Cardiac muscle cell (in vitro differentiated cells and primary cell): ENCODE measurements at places on chromosomes 1 and 21. TPM values are rescaled to one million over a fixed set of nuclear protein-coding genes. Genes with fewer than 3 reads are reported as not detected.

Gene CLCA1
- not detected in 2 replicates for polyA plus RNA-seq

Gene UMODL1
- polyA plus RNA-seq = not detected in 2 replicates

Gene KIF21B
- 0.29 and 1.1 TPM in 2 replicates for polyA plus RNA-seq

Gene ARHGAP30
- 1.8 and 1.9 TPM in 2 replicates for polyA plus RNA-seq

Gene FAM151A
- polyA plus RNA-seq = 0.18 and 0.32 TPM in 2 replicates

Gene PLA2G2C
- polyA plus RNA-seq = not detected in 2 replicates

Gene HTR6
- not detected in 2 replicates for polyA plus RNA-seq

GRCh38 chr21:39388038-39388810 lies 39.3 kb upstream of the HMGN1 start:
- H3K27ac ChIP-seq = peak overlapping the region; percentile 73
- DNase-seq = peak; percentile 89
- H3K4me1 ChIP-seq = peaks cover 20% of the 10 kb centered on the region
- peak overlapping the region; percentile 31 for H3K4me3 ChIP-seq
- H3K36me3 ChIP-seq = peaks cover 9% of the 10 kb centered on the region
- no peaks in the 10 kb centered on the region for H3K27me3 ChIP-seq

GRCh38 chr1:178529364-178530036 lies 16.6 kb downstream of the TEX35 start:
- peaks cover 7% of the 10 kb centered on the region for H3K4me1 ChIP-seq
- no peaks in the 10 kb centered on the region for H3K27me3 ChIP-seq
- no peak for DNase-seq

DNA sequence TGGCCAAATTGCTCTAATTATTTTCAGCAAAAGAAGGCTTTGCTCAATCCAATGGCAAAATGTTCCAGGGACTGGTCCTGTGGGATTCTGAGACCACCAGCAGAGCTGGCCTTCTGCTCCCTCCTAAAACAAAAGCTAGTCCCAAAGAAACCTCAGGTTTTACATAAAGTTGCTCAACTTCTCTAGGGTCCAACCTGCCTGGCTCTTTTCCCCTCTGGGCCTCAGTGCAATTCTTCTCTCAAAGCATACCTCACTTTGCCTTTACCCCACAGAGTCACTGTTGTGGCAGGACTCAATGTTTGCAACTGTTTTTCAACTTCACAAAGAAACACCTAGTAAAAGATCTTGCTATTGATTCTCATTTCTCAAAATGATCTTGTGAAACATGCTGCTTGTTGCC lies 39.8 kb downstream of the TBX15 start:
- DNase-seq = no peak
- no peaks in the 10 kb centered on the region for H3K36me3 ChIP-seq
- H3K27ac ChIP-seq = no peak overlapping the region
- H3K4me3 ChIP-seq = no peak overlapping the region
- H3K4me1 ChIP-seq = no peaks in the 10 kb centered on the region

DNA sequence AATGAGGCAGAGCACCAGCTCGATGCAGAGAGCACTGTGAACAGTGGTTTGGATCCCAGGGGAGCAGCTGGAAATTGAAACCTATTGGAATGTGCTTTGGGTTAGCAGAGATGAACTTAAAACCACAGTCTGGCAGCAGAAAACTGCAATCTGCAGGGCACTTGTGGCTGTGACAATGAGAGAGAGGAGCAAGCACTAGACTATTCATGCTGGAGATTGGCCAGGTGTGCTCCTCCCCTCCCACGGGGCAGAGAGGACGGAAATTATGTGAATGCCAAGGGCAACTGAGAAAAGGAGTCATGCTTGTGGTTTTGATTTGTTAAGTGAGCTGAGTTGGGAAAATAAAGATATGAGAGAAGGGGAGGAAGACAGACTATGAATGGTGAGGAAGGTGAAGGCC lies 38.1 kb downstream of the HSD3B2 start:
- no peaks in the 10 kb centered on the region for H3K36me3 ChIP-seq
- no peaks in the 10 kb centered on the region for H3K4me1 ChIP-seq
- DNase-seq = no peak

DNA sequence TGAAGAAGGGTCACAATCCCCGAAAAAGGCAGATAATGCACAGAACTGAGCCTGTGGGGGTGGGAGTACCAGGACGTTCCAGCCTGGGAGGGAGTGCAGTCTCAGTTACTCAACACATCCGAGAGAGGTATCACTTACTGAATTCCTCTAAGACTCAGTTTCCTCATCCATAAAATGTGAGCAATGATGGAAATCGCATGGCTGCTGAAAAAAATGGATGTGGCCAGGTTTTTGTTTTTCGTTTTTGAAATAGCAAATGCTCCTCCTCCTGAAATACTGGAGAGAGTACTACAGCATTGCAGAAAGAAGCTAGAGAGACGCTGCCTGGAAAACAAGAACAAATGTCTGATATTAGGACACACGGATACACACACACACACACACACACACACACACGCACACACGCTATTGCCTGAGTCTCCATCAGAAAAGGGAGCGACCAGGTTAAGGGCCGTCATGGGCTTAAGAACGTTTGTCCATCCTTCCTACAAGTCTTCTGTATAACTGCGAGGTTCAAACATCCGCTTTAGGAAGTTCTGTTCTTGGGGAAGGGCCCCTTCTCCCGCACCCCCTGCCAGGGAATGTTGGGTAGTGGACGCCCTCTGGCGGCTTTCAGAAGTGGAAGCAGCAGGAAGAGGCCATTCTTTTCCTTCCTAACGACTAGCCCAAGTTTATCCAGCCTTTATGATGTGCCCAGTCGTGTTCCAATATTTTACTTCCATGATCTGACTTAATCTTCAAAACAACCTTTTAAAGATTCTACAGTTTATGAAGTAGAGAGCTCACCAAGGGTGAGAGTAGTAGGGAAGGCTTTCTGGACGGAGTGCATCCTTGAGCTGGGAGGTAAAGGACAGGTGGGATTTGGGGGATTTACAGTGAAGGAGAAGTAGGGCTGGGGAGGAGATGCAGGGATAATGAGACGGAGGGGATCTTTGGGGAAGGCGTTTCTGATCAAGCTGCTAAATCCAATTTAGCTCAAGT lies 699 bp upstream of the NES start:
- peaks cover 27% of the 10 kb centered on the region for H3K4me1 ChIP-seq
- H3K27ac ChIP-seq = peak overlapping the region; percentile 84
- peak overlapping the region; percentile 67 for H3K4me3 ChIP-seq
- peak; percentile 88 for DNase-seq
- H3K27me3 ChIP-seq = no peaks in the 10 kb centered on the region
- H3K36me3 ChIP-seq = peaks cover 6% of the 10 kb centered on the region

- no peaks in the 10 kb centered on the region for H3K27me3 ChIP-seq
- H3K27ac ChIP-seq = no peak overlapping the region
- H3K36me3 ChIP-seq = no peaks in the 10 kb centered on the region
- no peak overlapping the region for H3K4me3 ChIP-seq
- H3K4me1 ChIP-seq = no peaks in the 10 kb centered on the region
- DNase-seq = no peak
Observed at GRCh38 chr1:236638945-236639344, 34.6 kb upstream of the HEATR1 start.

DNA sequence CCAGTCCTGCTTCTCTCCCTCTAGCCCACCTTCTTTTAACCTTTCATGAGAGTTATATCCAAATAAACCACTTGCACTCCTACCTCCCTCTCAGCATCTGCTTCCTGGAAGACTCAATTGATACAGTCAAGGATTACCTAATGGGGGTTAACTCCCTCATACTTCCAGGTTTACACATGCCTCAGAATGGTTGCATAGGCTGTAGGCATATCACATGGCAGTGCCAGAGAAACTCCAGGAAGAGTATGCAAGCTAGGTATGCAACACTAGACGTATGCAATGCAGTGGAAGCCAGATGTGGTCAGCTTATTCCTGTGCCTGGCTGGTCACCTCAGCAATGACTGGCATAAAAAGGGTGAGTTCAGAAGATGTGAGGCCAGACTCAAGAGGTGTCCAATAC lies 32.7 kb upstream of the VANGL1 start:
- DNase-seq = no peak
- H3K4me1 ChIP-seq = no peaks in the 10 kb centered on the region
- no peaks in the 10 kb centered on the region for H3K36me3 ChIP-seq
- H3K27me3 ChIP-seq = no peaks in the 10 kb centered on the region

DNA sequence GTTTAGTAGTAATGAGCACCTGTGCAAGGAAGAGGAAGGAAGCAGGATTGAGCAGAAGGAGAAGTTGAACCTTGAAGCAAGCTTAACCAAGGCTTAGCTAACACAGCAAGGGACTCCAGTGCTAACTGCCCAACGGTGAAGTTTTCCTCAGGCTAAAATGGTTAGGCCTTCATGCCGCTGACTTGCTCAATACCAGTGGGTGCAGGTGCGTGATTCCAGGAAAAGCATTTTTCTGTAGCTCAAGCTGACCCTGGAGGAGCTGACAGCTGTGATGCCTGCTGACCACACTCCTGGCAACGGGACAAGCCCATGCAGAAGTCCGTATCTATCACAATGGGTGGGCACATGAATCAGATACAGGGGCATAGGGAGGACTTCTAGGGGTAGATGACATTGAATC lies 76.5 kb upstream of the FGGY start:
- H3K36me3 ChIP-seq = no peaks in the 10 kb centered on the region
- no peak overlapping the region for H3K4me3 ChIP-seq
- H3K27me3 ChIP-seq = no peaks in the 10 kb centered on the region
- DNase-seq = peak; percentile 23

DNA sequence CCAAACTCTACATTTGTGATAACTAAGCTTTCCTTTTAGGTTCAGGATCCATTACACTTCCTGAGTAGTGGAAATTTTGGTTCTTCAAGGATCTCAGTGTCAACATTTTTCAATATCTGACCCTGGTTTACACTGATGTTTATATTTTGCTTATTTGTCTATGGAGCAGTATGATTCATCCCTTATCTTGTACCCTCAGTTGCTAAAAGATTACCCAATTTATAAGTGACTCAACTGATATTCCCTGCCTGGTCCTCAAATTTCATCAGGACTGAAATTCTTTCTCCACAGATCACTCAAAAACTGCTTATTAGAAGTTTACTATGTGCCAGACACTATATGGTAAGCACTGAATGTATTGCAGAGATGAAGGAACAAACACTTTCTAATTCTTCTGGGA lies 139.1 kb upstream of the CHRM3 start:
- no peak for DNase-seq
- H3K4me3 ChIP-seq = no peak overlapping the region
- no peaks in the 10 kb centered on the region for H3K36me3 ChIP-seq
- no peaks in the 10 kb centered on the region for H3K27me3 ChIP-seq
- H3K4me1 ChIP-seq = no peaks in the 10 kb centered on the region

- no peaks in the 10 kb centered on the region for H3K36me3 ChIP-seq
- no peak overlapping the region for H3K4me3 ChIP-seq
- no peaks in the 10 kb centered on the region for H3K27me3 ChIP-seq
- no peak for DNase-seq
- H3K4me1 ChIP-seq = peaks cover 9% of the 10 kb centered on the region
Observed at GRCh38 chr1:41880950-41881885, 37.5 kb downstream of the HIVEP3 start.

- no peaks in the 10 kb centered on the region for H3K36me3 ChIP-seq
- H3K27me3 ChIP-seq = no peaks in the 10 kb centered on the region
- no peaks in the 10 kb centered on the region for H3K4me1 ChIP-seq
- no peak overlapping the region for H3K27ac ChIP-seq
- peak; percentile 86 for DNase-seq
Observed at GRCh38 chr1:185720633-185721272, 13.4 kb upstream of the HMCN1 start.

- H3K27ac ChIP-seq = no peak overlapping the region
- no peaks in the 10 kb centered on the region for H3K36me3 ChIP-seq
- no peak for DNase-seq
- no peak overlapping the region for H3K4me3 ChIP-seq
- H3K4me1 ChIP-seq = no peaks in the 10 kb centered on the region
Observed at GRCh38 chr1:30283199-30283962, 440.0 kb downstream of the MATN1 start.

DNA sequence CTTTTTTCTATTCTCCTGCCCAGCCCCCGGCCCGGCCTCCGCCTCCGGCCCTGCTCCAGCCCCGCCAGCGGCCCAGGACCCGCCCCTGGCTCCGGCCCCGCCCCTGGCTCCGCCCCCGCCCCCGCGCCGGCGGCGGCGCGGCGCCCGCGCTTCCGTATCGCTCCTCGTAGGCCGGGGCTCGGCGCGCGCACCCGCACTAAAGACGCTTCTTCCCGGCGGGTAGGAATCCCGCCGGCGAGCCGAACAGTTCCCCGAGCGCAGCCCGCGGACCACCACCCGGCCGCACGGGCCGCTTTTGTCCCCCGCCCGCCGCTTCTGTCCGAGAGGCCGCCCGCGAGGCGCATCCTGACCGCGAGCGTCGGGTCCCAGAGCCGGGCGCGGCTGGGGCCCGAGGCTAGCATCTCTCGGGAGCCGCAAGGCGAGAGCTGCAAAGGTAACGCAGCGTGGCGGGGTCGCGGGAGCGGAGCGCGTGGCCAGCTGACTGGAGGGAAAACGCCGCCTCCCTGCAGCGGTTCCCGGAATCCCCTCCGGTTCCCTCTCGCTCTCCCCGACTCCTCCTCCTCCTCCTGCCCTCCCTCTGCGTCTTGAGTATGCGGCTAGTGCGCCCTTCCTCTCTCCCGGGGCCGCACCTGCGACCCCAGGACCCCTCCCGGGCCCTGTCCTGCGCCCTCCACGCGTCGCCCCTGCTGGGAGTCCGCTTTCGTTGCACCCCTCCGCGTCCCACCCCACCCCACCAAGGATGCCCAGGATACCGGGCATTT lies at the start of gene IFNAR2:
Gene IFNAR2 (plus strand): TSS at position 155 of the 761 bp plus-strand sequence. CDS start 11,985 bp downstream, outside the sequence.
- peak; percentile 88 for DNase-seq
- peak within 1 kb of the TSS; percentile 97 for H3K4me3 ChIP-seq
- peak within 1 kb of the TSS; percentile 75 for H3K27ac ChIP-seq
- no peaks in the 10 kb centered on the region for H3K27me3 ChIP-seq

GRCh38 chr1:68916221-68916902 lies 419.5 kb upstream of the DEPDC1 start:
- no peaks in the 10 kb centered on the region for H3K27me3 ChIP-seq
- no peaks in the 10 kb centered on the region for H3K4me1 ChIP-seq
- no peak overlapping the region for H3K4me3 ChIP-seq

DNA sequence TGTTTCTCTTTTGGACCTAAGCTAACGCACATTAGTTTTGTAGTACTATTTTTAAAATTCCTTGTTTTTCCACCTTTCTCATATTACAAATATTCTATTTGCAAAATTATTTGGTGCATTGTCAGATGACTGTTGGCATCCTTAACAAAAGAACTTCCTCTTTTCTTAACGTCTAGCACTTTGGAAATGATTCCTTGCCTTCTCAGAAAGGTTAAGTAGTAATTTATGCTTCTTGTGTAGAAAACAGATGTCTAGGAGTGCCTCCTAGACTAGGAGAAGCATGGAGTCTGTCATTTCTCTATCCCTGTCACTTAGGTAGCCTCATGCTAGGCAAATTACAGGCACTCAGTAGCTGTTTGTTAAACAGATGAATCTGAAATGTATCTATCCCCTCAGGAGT lies 64.4 kb downstream of the HSPA13 start:
- no peak for DNase-seq
- no peak overlapping the region for H3K4me3 ChIP-seq
- H3K36me3 ChIP-seq = no peaks in the 10 kb centered on the region
- H3K27ac ChIP-seq = no peak overlapping the region
- no peaks in the 10 kb centered on the region for H3K4me1 ChIP-seq
- H3K27me3 ChIP-seq = no peaks in the 10 kb centered on the region

- no peak overlapping the region for H3K27ac ChIP-seq
- no peaks in the 10 kb centered on the region for H3K36me3 ChIP-seq
- DNase-seq = no peak
- H3K4me1 ChIP-seq = no peaks in the 10 kb centered on the region
Observed at GRCh38 chr21:17440969-17441368, 71.9 kb upstream of the CXADR start.

- H3K27me3 ChIP-seq = no peaks in the 10 kb centered on the region
- H3K4me1 ChIP-seq = no peaks in the 10 kb centered on the region
- H3K36me3 ChIP-seq = peaks cover 13% of the 10 kb centered on the region
- DNase-seq = no peak
Observed at GRCh38 chr1:214318956-214319736, 38.2 kb downstream of the SMYD2 start.

GRCh38 chr1:45205011-45205909 lies 1.1 kb downstream of the ZSWIM5 start:
- DNase-seq = peak; percentile 39
- H3K36me3 ChIP-seq = no peaks in the 10 kb centered on the region
- peaks cover 11% of the 10 kb centered on the region for H3K4me1 ChIP-seq
- peak overlapping the region; percentile 98 for H3K4me3 ChIP-seq
